Activated B cell treated with CpG ODN at 0.5 μM for 24 hours (primary cell): ENCODE measurements at places on chromosomes 6 and 20. TPM values are rescaled to one million over a fixed set of nuclear protein-coding genes. Genes with fewer than 3 reads are reported as not detected.

DNA sequence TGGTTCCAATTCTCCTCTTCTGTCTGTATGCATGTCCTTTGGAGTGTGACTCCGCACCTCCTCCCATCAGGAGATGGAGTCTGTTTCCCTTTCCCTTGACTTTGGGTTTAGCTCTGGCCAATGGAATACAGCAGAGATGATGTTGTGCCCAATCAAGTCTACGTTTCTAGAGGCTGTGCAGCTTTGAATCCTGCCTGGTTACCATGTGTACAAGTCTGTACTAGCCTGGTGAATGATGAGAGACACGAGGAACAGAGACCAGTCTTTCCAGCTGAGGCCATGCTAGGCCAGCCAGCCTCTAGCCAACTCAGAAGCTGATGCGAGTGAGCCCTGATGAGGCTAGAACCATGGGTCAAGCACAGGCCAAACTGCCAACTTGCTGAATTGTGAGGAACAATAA lies 83.2 kb downstream of the LAMP5 start:
- no peaks in the 10 kb centered on the region for H3K36me3 ChIP-seq
- H3K4me1 ChIP-seq: no peaks in the 10 kb centered on the region
- H3K4me3 ChIP-seq: no peak overlapping the region
- no peak overlapping the region for H3K27ac ChIP-seq

DNA sequence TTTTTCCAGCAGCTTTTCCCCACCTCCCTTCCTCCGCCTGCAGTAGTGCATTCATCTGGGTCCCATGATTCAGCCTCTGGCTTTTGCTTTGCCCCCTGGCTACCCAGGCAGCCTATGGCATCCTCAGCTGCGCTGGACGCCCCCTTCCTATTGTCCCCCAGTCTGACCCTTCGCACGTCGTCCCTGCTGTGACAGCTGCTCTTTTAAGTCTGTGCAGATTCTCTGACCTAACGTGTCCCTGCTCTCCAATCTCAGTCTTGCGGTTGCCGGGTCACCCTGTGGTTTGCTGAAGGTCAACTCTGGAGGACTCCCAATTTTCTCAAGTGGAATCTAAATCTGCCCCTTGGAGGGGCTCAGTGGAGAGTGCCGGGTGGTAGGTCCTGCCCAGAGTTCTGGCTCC lies 294.3 kb downstream of the CDC5L start:
- H3K4me3 ChIP-seq: no peak overlapping the region
- DNase-seq: no peak
- peaks cover 3% of the 10 kb centered on the region for H3K27me3 ChIP-seq
- H3K4me1 ChIP-seq: no peaks in the 10 kb centered on the region
- no peaks in the 10 kb centered on the region for H3K36me3 ChIP-seq
- H3K27ac ChIP-seq: no peak overlapping the region

DNA sequence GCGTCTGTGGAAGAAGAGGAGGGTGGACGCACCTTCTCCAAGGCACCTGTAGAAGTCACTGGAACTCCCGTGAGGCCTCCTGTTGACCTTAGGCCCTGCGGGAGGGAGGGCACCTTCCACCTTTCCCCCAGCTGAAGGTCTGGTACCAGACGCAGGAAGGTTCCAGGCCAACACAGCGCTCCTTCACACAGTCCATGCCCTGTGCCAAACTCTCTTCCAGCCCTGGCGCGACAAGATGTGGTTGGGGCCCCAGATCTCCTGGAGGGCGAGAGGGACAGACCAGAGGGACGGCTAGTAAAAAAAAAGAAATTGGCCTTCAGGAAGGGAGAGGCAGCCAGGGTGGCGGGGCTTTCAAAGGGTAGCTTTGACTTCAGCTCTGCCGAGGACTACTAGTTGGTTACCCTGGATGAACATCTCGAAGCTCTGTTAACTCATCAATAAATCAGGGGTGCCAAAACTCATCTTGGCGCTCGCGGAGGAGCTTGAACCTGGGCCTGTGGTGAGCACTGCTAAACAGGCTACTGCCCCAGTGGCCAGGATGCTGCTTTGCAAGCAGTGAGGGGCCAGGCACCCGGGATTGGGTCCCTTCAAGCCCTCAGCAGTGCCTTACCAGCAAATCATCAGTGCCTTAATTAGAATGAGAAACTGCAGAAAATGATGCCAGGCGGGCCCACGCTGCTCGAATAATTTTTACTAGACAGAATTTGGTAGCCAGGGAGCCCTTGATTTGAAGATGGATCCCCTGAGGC lies 14.9 kb downstream of the AARS2 start:
- peaks cover 13% of the 10 kb centered on the region for H3K4me1 ChIP-seq
- H3K4me3 ChIP-seq: peak overlapping the region; percentile 25
- peaks cover 35% of the 10 kb centered on the region for H3K36me3 ChIP-seq
- peaks cover 28% of the 10 kb centered on the region for H3K27me3 ChIP-seq
- no peak for DNase-seq
- H3K27ac ChIP-seq: no peak overlapping the region

The ACTL10 gene
- total RNA-seq: 2.8 and 3.9 TPM in 2 replicates

The OPRM1 gene
- not detected in 2 replicates for total RNA-seq

The BPIFB4 gene
- total RNA-seq: not detected in 2 replicates
